IPS DF 19.7 (cell line): ENCODE measurements at places on chromosomes 1 and 21.

GRCh38 chr1:153072806-153073726 is 1.7 kb upstream of the SPRR2B start:
- DNase-seq, result no peak

- no peak for DNase-seq
These were observed 118.4 kb downstream of the RERE start for GRCh38 chr1:8698937-8699447.

GRCh38 chr1:3942416-3943122 is 42.5 kb upstream of the C1orf174 start:
- no peak for DNase-seq

- no peak for DNase-seq
These were observed at the start of gene RNF207 for GRCh38 chr1:6205849-6206519. TSS of gene RNF207 (plus strand) at chr1:6206119. CDS start at chr1:6206536, 417 bp downstream.

- peak; percentile 17 for DNase-seq
These were observed 119.5 kb downstream of the MAB21L3 start for GRCh38 chr1:116230712-116231111.

- DNase-seq, result no peak
These were observed 32.4 kb downstream of the LTN1 start for GRCh38 chr21:28960245-28960644.

GRCh38 chr1:239443361-239443760 is 57.0 kb downstream of the CHRM3 start:
- no peak for DNase-seq

GRCh38 chr1:151585622-151586021 is 26.2 kb upstream of the SNX27 start:
- no peak for DNase-seq

GRCh38 chr1:243910607-243911006 is 60.6 kb upstream of the AKT3 start:
- DNase-seq, result no peak

- no peak for DNase-seq
These were observed 22.8 kb downstream of the RERE start for GRCh38 chr1:8794605-8795004.

GRCh38 chr1:6269720-6270400 is 9.0 kb upstream of the GPR153 start:
- no peak for DNase-seq

- DNase-seq, result no peak
These were observed 977 bp downstream of the LCA5L start for GRCh38 chr21:39444421-39445180.

GRCh38 chr1:12549460-12550349 is 68.3 kb downstream of the DHRS3 start:
- no peak for DNase-seq

DNA sequence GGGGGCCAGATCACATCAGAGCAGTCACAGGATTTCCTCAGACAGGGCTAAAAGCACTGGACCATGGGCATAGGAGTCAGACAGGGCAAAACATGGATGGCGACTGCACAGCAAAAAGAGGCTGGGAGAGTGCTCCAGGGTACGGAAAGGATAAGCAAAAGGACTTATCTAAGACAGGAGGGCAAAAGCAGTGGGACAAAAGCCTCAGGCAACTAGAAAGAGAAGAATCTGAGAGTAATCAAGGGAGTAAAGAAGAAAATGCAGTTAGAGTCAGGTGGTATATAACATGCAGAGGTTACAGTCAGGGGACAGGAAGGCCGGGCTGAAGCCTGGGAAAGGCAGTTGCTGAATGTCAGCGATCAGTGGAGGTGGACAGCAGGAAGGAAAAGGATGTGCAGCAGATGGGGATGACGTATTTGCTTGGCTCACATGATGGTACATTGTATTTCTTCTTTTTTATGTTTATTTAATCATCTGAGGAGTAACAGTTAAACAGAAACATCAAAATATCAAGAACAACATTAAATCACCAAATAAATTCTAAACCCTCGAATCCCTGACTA is 63.1 kb upstream of the CNN3 start:
- no peak for DNase-seq

- no peak for DNase-seq
These were observed 248.7 kb upstream of the IRF2BP2 start for GRCh38 chr1:234858722-234859121.

GRCh38 chr1:207020065-207020708 is 12.4 kb downstream of the C1orf116 start:
- DNase-seq, result no peak
